T-cell (primary cell): ENCODE measurements at places on chromosomes 6 and 20. TPM values are rescaled to one million over a fixed set of nuclear protein-coding genes. Genes with fewer than 3 reads are reported as not detected.

DNA sequence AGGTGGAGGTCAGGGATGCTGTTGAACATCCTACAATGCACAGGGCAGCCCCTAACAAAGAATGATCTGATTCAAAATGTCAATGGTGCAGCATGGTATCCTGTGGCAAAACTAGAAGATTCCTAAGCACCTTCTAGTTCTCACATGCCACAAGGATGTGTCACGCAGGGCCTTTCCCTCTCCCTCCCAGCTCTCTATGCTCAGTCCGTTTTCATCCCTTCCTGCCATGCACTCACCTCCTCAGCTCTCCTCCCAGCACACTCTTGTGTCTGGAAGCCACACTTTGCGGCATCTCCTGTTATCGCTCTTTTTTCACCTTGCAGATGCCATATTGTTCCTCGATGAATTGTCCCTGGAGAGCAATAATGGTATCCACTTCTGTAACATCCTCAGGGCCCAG lies 263.4 kb downstream of the CDC5L start:
- no peak overlapping the region for H3K4me3 ChIP-seq
- H3K27ac ChIP-seq: no peak overlapping the region
- H3K27me3 ChIP-seq: peaks cover 13% of the 10 kb centered on the region
- H3K36me3 ChIP-seq: no peaks in the 10 kb centered on the region
- no peak for DNase-seq

The RHAG gene
- total RNA-seq: not detected

The CALHM6 gene
- 3.8 TPM for total RNA-seq

The MLIP gene
- not detected for total RNA-seq

The TMEM244 gene
- not detected for total RNA-seq

GRCh38 chr6:78526432-78526831 lies 340.9 kb upstream of the IRAK1BP1 start:
- no peaks in the 10 kb centered on the region for H3K27me3 ChIP-seq
- no peaks in the 10 kb centered on the region for H3K4me1 ChIP-seq
- H3K4me3 ChIP-seq: no peak overlapping the region
- no peaks in the 10 kb centered on the region for H3K36me3 ChIP-seq
- no peak overlapping the region for H3K27ac ChIP-seq
- DNase-seq: no peak

DNA sequence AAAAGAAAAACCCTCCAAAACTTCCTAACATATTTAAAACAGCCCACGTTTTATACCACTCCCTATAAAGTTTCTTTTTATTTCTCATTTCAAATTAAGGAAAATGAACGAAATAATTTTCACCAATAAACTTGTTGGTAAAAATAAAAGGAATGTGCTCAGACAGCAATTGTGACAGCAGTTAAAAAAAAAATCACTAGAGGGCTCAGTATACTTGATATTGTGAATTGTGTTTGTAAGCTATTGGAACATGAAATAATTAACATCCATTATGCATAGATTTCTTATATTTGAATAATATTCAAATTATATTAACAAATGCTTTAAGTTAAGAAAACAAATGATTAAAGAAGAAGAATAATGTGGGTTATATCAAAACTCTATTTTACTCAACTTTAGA lies 105.5 kb downstream of the ASCC3 start:
- H3K36me3 ChIP-seq: no peaks in the 10 kb centered on the region
- H3K27ac ChIP-seq: no peak overlapping the region
- no peak overlapping the region for H3K4me3 ChIP-seq
- no peaks in the 10 kb centered on the region for H3K27me3 ChIP-seq
- no peak for DNase-seq

DNA sequence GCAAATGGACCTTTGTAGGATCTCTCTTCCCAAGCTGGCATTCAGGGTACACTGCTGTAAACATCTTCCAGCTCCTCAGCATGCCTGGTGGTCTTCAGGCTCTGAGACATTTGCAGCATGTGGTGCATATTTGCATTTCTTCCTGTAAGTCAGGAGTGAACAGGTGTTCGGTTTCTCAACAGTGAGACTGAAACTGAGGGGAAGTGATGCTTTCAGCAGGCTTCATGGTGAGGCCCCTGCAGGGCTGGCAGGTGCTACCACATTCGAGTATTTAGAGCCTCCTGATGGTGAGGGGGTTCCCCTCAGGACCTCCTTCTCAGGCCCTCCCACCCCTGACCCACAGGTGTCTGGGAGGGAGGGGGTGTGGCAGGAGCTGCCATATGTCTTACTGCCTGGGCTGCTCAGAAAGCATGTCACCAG lies 15.1 kb downstream of the MYBL2 start:
- H3K4me1 ChIP-seq: peaks cover 5% of the 10 kb centered on the region
- DNase-seq: no peak
- no peaks in the 10 kb centered on the region for H3K36me3 ChIP-seq
- no peak overlapping the region for H3K4me3 ChIP-seq
- H3K27ac ChIP-seq: peak overlapping the region; percentile 47

DNA sequence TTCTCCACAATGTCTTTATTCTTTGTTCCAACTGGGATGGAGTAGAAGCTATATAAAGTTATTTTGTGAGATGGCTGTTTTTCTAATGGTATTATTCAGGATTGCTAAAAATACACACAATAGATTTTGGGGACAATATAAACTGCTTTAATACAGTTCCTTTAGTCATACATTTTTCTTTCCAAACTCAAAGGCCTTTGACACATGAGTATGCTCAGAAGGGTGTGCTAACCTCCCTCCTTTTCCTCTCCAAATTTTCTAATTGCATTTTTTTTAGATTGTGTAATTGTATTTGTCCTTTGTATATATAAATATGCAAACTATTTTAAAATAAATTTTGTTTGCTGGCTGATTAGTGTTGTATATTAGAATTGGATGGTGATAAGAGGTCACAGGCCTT lies 119.6 kb upstream of the FOXO3 start:
- H3K4me1 ChIP-seq: peaks cover 10% of the 10 kb centered on the region
- H3K27me3 ChIP-seq: no peaks in the 10 kb centered on the region
- no peaks in the 10 kb centered on the region for H3K36me3 ChIP-seq
- no peak overlapping the region for H3K27ac ChIP-seq

DNA sequence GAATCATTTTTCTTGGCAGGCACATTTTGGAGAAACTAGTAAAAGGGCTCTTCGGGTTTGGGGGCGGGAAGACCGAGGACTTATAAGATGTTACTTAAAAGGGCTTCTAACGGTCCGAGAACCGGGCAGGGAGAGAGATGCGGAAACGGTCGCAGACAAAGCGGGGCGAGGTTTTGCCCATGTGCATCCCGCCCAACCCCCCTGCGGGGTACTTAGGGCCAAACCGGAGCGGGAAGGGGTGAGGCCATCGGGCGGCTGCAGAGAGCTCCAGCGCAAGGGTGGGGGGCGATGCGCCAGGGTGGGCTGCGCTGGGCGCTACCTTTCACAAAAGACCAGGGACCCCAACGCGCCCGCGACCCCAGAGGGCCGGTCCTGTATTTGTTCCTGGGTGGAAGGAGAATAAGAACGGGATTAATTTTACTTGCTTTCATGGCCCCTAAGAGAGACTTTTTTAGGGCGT lies 616 bp downstream of the TUBB start:
- no peaks in the 10 kb centered on the region for H3K27me3 ChIP-seq
- H3K4me3 ChIP-seq: peak overlapping the region; percentile 99
- H3K4me1 ChIP-seq: peaks cover 63% of the 10 kb centered on the region
- H3K36me3 ChIP-seq: peaks cover 35% of the 10 kb centered on the region
- DNase-seq: peak; percentile 25
- H3K27ac ChIP-seq: peak overlapping the region; percentile 88

The OR2H1 gene
- total RNA-seq: not detected

- H3K36me3 ChIP-seq: no peaks in the 10 kb centered on the region
- no peak for DNase-seq
- no peak overlapping the region for H3K4me3 ChIP-seq
- H3K27ac ChIP-seq: no peak overlapping the region
- H3K27me3 ChIP-seq: peaks cover 14% of the 10 kb centered on the region
Observed at GRCh38 chr20:6074145-6074561, 20.3 kb upstream of the LRRN4 start.

GRCh38 chr6:98924647-98925046 lies 23.1 kb downstream of the FBXL4 start:
- H3K27me3 ChIP-seq: no peaks in the 10 kb centered on the region
- H3K27ac ChIP-seq: no peak overlapping the region
- H3K36me3 ChIP-seq: no peaks in the 10 kb centered on the region

DNA sequence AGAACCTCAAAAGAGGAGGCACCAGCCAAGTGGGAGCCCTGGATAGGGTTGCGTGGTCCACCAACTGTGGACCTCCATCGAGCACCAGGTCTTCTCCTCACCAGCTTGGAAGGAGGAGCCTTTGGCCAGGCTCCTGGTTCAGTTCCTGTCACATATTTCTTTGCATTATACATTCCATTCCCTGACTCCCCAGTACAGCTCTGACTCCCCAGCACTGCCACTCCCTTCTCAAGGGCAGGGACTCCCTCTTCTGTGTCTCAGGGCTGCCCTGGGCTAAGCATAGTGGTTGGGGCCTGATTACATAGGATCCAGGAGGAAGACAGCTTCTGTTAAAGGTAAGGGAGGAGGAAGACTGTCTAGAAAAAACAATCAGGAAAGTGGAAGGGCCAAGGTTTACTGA lies 91.1 kb downstream of the MRPL14 start:
- DNase-seq: no peak
- H3K4me1 ChIP-seq: no peaks in the 10 kb centered on the region
- H3K4me3 ChIP-seq: no peak overlapping the region
- H3K27ac ChIP-seq: no peak overlapping the region
- no peaks in the 10 kb centered on the region for H3K36me3 ChIP-seq

GRCh38 chr20:39795401-39796272 lies 833.5 kb downstream of the DHX35 start:
- H3K27me3 ChIP-seq: no peaks in the 10 kb centered on the region
- no peak for DNase-seq
- H3K27ac ChIP-seq: no peak overlapping the region
- no peak overlapping the region for H3K4me3 ChIP-seq

The WFDC13 gene
- total RNA-seq: not detected

The TENT5A gene
- total RNA-seq: 4.8 TPM

The SIGLEC1 gene
- not detected for total RNA-seq

DNA sequence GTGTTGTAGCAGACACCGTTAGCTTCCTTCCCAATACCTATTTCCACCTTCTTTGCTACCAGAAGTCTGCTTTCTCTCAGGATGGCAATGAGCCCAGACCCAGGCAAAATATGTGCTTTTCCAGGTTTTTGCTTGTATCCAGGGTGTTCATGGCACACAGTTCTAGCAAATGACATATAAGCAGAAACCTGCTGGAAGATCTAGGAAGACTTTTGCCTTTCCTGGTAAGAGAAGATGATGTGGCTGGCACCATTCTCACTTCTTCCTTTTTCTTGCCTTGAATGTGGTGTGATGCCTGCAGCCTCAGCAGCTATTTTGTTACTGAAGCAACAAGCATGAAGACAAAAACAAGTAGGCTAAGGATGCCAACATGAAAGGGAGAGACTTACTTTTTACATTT lies 19.2 kb upstream of the TBC1D22B start:
- DNase-seq: no peak
- H3K36me3 ChIP-seq: no peaks in the 10 kb centered on the region
- H3K4me3 ChIP-seq: no peak overlapping the region
- no peak overlapping the region for H3K27ac ChIP-seq
- H3K4me1 ChIP-seq: no peaks in the 10 kb centered on the region

DNA sequence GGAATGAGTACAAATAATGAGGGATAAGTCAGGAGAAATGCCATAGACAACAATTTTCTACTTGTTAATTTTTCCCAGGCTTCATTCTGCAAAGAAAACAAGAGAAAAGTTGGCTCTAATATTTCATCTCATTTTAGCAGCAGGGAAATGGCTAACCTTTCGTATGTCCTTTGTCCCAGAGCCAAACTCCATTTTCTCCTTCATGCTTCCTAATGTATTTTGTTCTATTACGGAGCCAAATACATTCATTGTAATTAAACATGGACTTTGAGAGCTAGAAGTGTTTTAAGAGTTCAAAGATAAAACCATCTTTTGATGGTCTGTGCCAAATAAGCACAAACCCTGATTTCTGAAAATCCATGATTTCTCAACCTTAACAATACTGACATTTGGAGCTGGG lies 136.9 kb downstream of the PTCHD4 start:
- H3K36me3 ChIP-seq: no peaks in the 10 kb centered on the region
- H3K4me1 ChIP-seq: no peaks in the 10 kb centered on the region
- DNase-seq: no peak
- no peaks in the 10 kb centered on the region for H3K27me3 ChIP-seq
- H3K4me3 ChIP-seq: no peak overlapping the region

GRCh38 chr20:14696937-14697336 lies 359.5 kb upstream of the FLRT3 start:
- H3K36me3 ChIP-seq: no peaks in the 10 kb centered on the region
- no peak overlapping the region for H3K27ac ChIP-seq
- no peak overlapping the region for H3K4me3 ChIP-seq

GRCh38 chr6:95511404-95511803 lies 65.9 kb upstream of the MANEA start:
- no peak overlapping the region for H3K27ac ChIP-seq
- no peak overlapping the region for H3K4me3 ChIP-seq
- H3K36me3 ChIP-seq: no peaks in the 10 kb centered on the region
- DNase-seq: no peak
